ENCODE measurements at places on chromosomes 5 and 9.

- DNase-seq: no peak
Observed at GRCh38 chr9:27880635-27881034, 307.4 kb upstream of the C9orf72 start.

GRCh38 chr5:63500242-63500641 lies 462.0 kb downstream of the HTR1A start:
- no peak for DNase-seq

DNA sequence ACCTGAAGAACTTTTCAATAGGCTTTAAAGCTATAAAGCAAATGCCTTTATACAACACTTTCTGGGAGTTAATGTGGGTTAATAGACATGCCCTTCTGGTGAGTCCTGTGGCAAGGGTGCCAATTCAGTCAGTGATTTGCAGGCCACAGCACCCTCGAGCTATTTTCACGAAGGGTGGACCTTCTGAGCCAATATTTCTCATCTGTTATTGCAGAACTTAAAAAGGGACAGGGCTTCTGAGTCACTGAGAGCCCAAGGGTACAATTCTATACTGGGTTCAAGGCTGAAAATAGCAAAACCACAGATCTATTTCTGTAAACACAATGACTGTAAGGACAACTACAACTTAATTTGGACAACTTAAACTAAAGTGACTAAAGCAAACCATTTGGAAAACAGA lies 92.8 kb downstream of the GABRG2 start:
- no peak for DNase-seq

DNA sequence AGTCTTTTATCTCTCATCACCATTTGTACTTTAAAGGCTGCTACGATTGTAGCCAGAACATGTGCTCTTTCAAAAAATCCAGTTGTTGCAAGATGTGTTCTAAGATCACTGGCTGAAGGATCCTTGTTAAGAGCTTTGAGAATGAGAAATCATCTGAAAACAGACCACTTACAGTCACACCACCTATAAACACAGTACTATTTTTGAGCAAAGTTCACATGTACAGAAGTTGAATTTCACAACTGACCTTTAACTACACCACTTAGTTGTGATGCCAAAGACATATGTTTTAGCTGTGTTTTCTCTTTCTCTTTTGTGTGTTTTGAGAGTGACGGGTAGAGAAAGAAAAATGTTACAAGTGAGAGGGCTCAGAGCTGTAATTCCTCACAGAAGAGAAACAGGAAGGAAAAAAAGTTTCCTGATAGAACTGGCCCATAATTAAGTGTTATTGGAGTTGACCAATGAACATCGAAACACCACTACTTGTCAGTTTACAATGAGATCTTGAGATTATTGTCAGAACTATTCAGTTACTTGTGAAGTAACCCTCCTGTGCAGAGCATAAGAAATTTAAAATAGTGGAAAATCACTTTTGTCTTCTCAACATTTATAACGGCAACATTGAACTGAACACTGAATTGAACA lies 245.4 kb downstream of the MLLT3 start:
- DNase-seq: no peak

DNA sequence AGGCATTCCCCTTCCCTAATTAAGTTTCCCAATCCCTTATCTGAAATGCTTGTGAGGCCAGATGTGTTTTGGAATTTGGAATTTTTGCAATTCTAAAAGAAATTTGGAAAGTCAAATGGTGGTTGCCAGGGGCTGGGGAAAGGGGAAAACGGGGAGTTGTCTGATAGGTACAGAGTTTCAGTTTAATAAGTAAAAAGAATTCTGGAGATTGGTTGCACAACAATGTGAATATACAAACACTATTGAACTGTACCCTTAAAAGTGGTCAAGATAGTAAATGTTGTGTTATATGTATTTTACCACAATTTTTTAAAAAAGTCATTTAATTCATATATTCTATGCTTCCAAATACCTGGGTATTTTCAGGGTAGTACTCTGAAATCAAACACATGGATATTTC lies 154.5 kb downstream of the ADAMTS12 start:
- DNase-seq: no peak

DNA sequence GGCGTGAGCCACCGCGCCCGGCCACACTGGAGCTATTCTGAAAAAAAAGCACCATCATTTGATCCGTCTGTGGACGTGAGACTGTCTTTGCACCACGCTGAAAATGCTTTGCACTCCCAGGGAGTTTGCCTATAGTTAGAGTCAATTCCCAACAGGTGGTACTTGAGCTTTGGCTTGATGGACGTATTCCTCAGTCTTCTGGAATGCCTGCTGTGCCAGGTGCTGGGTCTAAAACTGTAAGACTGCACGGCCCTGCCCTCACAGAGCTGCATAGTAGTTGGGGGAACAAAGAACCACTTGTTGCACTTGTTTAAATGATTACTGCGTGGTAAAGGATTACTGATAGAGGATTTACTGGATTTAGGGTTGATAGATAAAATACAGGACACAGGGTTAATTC lies 3.4 kb upstream of the CCNO start:
- DNase-seq: peak; percentile 83

GRCh38 chr9:132481053-132481849 lies 71.2 kb downstream of the CFAP77 start:
- DNase-seq: no peak

DNA sequence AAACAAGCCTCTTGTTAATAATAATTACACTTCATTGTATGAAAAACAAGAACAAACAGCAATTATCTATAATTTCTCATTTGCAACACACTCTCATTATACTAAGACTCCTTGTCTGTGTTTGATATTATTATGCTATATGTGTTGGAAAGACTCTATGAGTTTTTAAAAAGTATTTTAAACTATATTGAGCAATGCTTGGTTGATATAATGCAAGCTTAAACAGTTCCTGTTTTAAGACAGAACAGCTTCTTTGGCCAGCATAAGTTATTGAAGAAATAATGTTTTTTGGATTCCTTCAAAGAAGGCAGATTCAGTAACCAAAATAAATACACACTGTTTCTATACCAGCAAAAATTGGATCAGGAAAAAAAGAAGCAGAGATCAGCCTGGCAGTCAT lies 871.4 kb downstream of the MAT2B start:
- DNase-seq: no peak

DNA sequence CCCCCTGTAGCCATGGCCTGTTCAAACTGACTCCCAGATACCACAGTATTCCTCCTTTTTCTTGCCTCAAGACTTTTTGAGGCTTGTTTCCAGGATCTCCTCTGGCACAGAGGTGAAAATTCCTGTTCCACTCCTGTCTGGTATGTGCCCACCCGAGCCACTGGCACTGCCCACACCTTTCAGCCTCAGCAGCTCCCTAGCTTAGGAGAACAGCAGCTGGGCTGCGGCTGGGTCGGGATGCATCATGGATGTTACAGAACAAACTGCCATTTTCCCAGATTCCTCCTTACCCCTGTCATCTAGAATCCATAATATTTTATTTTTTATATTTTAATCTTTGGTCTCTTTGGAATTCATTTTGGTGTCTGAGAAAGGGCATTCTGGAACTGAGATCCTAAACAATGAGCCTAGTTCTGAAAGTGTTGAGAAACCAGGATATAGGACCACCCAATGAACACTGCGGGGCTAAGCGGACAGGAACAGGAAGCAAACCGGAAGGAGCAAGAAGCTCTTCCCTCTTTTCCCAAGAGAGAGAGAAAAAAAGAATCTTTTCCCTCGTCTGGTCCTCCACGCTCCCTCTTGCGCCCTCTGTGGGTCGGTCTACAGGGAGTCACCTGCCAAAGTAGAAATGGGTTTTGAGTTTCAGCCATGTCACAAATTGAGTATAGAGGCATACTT lies 12.5 kb downstream of the OR2S2 start:
- DNase-seq: peak; percentile 87

DNA sequence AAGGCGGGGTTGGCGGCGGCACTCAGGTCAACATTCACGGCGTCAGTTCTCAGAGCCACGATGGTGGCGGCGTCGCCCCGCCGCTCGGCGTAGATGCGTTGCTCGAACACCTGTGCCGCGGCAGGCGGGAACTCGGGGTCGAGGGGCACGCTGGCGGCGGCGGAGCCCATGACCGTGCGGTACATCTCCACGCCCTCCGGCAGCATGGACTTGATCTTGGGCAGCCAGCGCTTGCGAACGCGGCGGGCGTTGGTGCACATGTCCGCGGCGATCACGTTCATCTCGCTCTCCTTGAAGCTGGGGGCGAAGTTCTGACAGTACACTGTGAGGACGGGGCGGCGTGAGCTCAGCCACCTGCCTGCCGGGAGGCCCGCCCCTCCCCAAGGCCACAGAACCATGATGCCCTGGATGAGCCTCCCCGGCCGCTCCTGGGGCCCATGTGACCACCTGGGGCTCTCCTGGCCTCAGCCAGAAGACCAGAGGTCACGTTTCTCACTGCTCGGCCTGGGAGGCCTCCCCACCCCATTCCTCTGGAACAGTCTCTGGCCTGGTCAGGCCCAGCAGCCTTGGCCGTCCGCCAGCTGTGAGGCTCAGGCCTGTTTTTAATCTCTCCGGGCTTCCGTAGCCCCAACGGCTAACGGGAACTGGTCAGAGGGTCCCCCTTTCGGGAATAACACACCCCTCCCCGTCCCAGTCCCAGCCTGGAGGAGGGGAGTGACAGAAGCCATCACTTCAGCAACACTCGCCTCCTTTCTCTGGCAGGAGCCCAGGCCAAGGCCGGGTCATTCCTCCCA lies 50.7 kb upstream of the UBAC1 start:
- DNase-seq: peak; percentile 77

DNA sequence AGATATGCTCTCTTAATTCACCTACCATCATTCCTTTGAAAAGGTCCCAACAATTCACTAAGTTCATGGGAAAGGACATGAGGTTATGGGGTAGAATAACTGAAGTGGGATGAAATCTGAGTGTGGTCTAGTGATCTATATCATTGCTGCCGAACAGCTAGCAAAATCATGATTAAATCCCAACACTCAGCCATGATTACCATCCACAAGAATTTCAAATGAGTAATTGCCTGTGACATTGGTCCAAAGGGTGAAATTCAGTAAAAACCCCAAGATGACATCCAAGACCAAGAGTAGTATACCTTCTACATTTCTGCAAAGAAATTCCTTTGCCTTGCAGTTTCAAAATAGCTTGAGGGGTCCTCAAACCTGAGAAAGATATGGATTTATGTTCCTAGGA lies 225.6 kb downstream of the SPOCK1 start:
- no peak for DNase-seq

DNA sequence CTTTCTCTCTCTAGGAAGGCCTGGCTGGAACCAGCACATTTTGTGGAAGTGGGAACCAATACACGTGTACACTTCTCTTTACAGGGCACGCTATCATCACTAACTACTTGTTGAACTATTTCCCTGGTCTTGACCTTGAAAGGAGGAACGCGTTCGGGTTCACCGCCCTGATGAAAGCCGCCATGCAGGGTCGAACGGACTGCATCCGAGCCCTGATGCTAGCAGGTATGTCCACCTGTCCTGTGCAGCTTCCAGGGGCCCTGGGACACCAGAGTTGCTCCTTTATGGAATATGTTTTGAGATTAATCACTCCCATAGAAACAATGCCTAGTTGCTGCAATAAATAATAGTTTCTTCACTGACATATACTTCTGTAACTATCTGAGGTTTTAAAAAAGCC lies 74.1 kb downstream of the ANKRD33B start:
- no peak for DNase-seq

DNA sequence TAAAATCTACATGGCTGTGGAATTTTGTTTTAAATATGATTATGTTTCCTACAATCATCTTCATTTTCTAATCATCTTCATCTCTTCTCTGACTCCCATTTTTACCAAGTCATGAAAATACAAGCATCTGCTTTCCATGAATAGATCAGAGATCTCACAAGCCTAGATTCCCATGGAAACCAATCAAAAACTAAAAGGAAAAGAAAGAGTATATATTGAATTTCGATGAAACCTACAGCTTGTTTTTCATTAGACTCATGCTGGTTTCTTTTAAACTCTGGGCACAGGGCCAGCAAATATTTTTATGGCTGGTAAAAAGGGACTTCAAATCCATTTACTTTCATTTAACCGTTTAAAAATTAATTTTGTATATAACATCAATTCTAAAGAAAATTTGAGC lies 51.2 kb downstream of the INVS start:
- DNase-seq: peak; percentile 51

All from tongue (tissue), 3 donors.